ENCODE measurements at places on chromosomes 6 and 20. TPM values are rescaled to one million over a fixed set of nuclear protein-coding genes. Genes with fewer than 3 reads are reported as not detected.

DNA sequence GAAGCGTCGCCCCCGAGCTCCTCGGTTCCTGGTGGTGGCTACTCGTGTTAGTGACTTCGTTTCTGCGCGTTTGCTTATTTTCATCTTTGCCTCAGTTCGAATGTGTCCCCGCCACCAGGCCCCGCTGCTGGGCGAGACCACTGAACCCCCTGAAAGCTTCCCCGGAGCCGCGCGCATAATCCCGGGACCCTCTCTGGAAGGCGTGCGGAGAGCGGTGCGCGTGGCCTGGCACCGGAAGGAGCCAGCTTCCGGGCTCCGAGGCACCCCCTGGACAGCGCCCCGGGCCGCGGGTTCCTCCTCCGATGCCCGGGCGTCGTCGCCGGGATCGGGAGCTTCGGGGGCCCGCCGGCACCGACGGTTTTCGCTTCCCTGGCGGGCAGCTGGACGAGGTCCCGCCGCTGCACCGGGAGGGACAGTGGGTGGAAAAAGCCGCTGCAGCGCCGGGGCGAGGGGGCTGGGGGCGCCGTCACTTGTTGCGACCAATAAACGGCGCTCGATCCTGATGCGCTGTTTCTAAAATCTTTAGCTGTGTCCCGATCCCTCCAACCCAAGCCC lies 643 bp upstream of the SLC35D3 start:
- H3K27ac ChIP-seq = no peak overlapping the region
- H3K4me3 ChIP-seq = peak overlapping the region; percentile 52
- DNase-seq = peak; percentile 38
- H3K4me1 ChIP-seq = no peaks in the 10 kb centered on the region
- H3K27me3 ChIP-seq = peaks cover 3% of the 10 kb centered on the region

- no peak for DNase-seq
- no peak overlapping the region for H3K27ac ChIP-seq
- no peaks in the 10 kb centered on the region for H3K27me3 ChIP-seq
- no peak overlapping the region for H3K4me3 ChIP-seq
Observed at GRCh38 chr6:163729127-163729872, 314.8 kb downstream of the QKI start.

GRCh38 chr6:90610751-90611542 lies 24.1 kb upstream of the MAP3K7 start:
- no peak for DNase-seq
- peaks cover 4% of the 10 kb centered on the region for H3K4me1 ChIP-seq
- H3K4me3 ChIP-seq = peak overlapping the region; percentile 13
- no peak overlapping the region for H3K27ac ChIP-seq
- H3K27me3 ChIP-seq = peaks cover 7% of the 10 kb centered on the region

GRCh38 chr6:71602385-71603007 lies 283.9 kb upstream of the RIMS1 start:
- H3K27ac ChIP-seq = no peak overlapping the region
- H3K4me1 ChIP-seq = no peaks in the 10 kb centered on the region
- no peaks in the 10 kb centered on the region for H3K36me3 ChIP-seq
- no peaks in the 10 kb centered on the region for H3K27me3 ChIP-seq
- no peak for DNase-seq
- no peak overlapping the region for H3K4me3 ChIP-seq

GRCh38 chr6:33877982-33878535 lies 74.3 kb upstream of the MLN start:
- DNase-seq = no peak
- no peaks in the 10 kb centered on the region for H3K4me1 ChIP-seq
- H3K27me3 ChIP-seq = no peaks in the 10 kb centered on the region
- H3K27ac ChIP-seq = no peak overlapping the region
- no peaks in the 10 kb centered on the region for H3K36me3 ChIP-seq
- no peak overlapping the region for H3K4me3 ChIP-seq

DNA sequence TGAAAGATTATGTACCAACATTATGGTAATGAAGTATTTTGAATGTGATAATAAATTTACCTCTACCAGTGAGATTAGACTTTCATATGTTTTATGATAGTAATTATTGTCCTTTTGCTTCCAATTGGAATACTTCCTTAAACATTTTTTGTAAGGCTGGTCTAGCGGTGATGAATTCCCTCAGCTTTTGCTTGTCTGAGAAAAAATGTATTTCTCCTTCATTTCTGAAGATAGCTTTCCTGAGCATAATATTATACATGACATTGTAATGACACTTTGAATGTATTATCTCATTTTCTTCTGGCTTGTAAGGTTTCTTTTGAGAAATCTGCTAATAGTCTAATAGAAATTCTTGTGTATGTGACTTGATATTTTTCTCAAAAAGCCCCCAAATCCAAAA lies 18.6 kb upstream of the EDN1 start:
- no peak overlapping the region for H3K27ac ChIP-seq
- DNase-seq = no peak
- no peaks in the 10 kb centered on the region for H3K4me1 ChIP-seq
- H3K36me3 ChIP-seq = no peaks in the 10 kb centered on the region
- H3K27me3 ChIP-seq = no peaks in the 10 kb centered on the region
- H3K4me3 ChIP-seq = no peak overlapping the region

DNA sequence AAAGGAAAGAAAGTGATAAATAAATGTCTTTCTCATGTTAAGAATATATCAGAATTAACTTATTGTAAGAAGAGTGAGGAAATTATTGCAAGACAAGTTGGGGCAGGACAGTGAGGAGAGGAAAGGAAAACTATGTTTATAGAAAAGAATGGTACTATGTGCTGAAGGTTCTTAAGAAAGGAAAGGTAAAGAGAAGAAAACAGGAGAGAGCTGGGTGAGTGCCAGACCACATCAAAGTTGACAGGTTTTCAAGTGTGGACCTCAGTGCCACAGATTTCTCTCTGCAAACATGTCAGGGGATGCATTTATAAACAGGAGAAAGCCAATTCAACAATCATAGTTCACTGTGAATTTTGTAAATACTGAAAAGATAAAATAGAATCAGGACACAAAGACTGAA lies 439.2 kb downstream of the PKHD1 start:
- no peak overlapping the region for H3K4me3 ChIP-seq
- no peak for DNase-seq
- no peaks in the 10 kb centered on the region for H3K36me3 ChIP-seq
- no peaks in the 10 kb centered on the region for H3K4me1 ChIP-seq
- H3K27me3 ChIP-seq = no peaks in the 10 kb centered on the region
- no peak overlapping the region for H3K27ac ChIP-seq

DNA sequence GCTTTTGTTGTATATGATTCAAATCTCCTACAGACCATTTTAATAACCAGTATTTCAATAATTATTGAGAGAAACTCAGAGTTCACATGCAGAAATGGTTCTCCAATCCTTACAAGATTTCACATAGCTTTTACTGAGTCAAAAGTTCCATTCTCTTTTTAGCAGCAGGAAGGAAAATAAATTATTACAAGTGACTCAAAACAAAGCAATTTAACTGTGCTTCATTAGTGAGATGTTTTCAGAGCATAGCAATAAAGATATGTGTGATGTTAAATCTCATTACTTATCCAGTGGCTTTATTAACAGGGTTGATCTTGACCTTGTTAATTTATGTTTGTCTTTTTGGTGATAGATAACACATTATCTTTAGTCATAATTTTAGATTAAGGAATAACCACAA lies 22.0 kb downstream of the KIF13A start:
- H3K36me3 ChIP-seq = no peaks in the 10 kb centered on the region
- H3K4me1 ChIP-seq = no peaks in the 10 kb centered on the region
- no peaks in the 10 kb centered on the region for H3K27me3 ChIP-seq

- no peak overlapping the region for H3K27ac ChIP-seq
- peaks cover 41% of the 10 kb centered on the region for H3K36me3 ChIP-seq
- no peaks in the 10 kb centered on the region for H3K4me1 ChIP-seq
- DNase-seq = no peak
Observed at GRCh38 chr20:32427996-32428395, 69.9 kb downstream of the ASXL1 start.

DNA sequence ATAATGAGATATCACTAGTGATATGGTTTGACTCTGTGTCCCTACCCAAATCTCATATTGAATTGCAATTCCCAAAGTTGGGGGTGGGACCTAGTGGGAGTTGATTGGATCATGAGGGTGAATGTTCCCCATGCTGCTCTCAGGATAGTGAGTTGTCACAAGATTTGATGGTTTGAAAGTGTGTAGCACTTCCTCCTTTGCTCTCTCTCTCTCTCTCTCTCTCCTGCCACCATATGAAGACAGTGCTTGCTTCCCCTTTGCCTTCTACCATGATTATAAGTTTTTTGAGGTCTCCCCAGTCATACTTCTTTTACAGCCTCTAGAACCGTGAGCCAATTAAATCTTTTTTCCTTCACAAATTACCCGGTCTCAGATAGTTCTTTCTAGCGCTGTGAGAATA lies 1002.0 kb upstream of the ADGRB3 start:
- no peak overlapping the region for H3K4me3 ChIP-seq
- no peaks in the 10 kb centered on the region for H3K27me3 ChIP-seq
- no peaks in the 10 kb centered on the region for H3K36me3 ChIP-seq
- no peak overlapping the region for H3K27ac ChIP-seq
- no peaks in the 10 kb centered on the region for H3K4me1 ChIP-seq

DNA sequence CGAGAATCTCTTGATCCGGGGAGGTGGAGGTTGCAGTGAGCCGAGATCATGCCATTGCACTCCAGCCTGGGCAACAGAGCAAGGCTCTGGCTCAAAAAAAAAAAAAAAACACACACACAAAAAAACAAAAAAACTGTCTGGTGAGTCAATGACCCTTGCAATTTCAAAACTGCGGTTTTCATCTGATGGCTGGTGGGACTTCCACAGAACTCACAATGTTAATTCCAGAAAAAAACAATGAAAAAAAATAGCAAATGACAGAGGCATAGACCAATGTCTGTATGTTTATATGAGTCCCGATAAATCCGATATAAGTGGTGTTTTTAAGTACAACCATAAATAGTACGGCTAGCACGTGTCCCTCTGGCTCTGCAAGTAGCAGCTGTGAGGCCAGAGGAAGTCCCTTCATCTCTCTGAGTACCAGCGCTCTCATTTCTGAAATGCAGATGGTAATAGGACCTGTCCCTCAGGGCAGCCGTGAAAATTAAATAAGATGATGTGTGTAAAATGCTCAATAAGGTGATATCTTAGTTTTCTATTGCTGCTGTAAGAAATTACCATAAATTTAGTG lies 21.9 kb upstream of the PTPN1 start:
- no peaks in the 10 kb centered on the region for H3K27me3 ChIP-seq
- no peak overlapping the region for H3K4me3 ChIP-seq
- no peak overlapping the region for H3K27ac ChIP-seq
- no peak for DNase-seq
- no peaks in the 10 kb centered on the region for H3K36me3 ChIP-seq
- no peaks in the 10 kb centered on the region for H3K4me1 ChIP-seq

DNA sequence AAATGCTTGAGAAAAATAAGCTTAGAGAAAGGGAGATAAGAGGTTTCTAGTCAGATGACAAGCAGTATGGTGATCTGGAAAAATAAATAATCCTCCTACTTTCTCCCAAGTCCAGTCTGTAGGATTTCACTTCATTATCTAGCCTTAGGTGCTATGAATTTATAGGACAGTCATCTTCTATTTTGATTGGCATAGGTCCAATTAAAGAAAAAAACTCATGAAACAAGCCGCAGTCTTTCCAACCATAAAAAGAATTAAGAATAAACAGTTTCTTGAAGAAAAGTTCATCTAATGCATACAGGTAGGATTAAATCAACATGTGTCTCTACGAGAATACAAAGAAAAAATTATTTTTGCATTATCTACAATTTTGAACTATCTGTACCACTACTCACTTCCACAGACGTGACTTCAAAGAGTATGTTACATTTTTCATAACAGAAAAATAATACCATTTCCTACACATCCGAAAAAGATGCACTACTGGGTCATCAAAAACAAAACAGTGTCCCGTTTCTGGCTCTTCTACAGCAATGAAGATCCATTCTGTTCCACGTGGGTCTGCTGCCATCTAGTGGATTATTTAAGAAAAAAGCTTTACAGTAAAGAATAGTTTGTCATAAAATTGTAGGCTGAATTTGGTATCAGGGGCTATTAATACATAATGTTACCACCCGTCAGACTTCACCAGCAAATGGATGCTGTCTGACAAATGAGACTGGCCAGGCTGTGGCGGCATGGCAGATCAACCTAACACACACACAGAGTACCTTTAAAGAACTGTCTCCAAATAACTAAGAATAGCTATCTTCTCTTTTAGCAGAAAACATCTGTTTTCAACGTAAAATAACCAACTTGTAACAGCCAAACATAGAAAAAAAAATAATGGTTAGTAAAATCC lies 28.9 kb downstream of the STX7 start:
- no peaks in the 10 kb centered on the region for H3K4me1 ChIP-seq
- H3K27ac ChIP-seq = no peak overlapping the region
- no peak overlapping the region for H3K4me3 ChIP-seq

DNA sequence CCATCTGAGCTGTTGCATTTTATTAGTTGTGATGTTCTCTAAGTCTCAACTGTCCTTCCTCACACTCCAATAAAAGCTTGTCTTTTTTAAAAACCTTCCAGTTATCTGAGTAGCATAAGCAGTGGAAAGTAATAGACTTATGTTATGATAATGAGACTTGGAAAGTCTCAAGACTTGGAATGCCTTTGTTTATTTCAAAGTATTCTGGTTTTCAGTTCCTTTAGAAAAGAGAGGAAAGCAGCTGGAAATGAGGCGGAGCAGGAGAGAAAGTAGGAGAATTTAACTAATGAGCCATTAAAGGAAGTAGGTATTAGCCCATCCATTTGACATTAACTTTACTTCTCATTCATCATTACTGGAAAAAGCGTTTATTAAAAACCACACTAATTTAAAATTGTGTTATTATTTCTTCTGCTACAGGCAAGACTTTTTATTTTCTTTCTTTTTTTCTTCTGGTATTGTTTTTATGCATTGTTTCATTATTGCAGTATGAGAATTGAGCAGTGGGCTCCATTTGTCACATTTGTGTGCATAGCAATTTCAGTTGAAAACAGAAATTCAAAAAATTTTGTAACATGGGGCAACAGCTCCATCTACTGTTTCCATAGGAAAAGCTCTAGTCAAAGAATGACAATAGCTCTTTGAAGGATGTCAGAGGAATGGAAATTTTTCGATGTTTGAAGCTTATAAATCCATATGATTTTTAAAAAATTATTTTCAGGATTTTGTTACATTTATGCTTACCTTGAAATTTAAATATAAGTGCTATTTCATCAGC lies 194.8 kb downstream of the COL9A1 start:
- H3K27me3 ChIP-seq = no peaks in the 10 kb centered on the region
- H3K27ac ChIP-seq = no peak overlapping the region
- DNase-seq = no peak
- H3K36me3 ChIP-seq = no peaks in the 10 kb centered on the region

- H3K4me3 ChIP-seq = peak overlapping the region; percentile 93
- no peaks in the 10 kb centered on the region for H3K27me3 ChIP-seq
- H3K27ac ChIP-seq = peak overlapping the region; percentile 93
- peak; percentile 65 for DNase-seq
- H3K4me1 ChIP-seq = peaks cover 24% of the 10 kb centered on the region
Observed at GRCh38 chr6:24666097-24666640, 530 bp downstream of the TDP2 start.

The GPR31 gene
- total RNA-seq = not detected

The ULBP2 gene
- total RNA-seq = 0.34 TPM
